ENCODE measurements at places on chromosomes 2 and 18. TPM values are rescaled to one million over a fixed set of nuclear protein-coding genes. Genes with fewer than 3 reads are reported as not detected.

The SAG gene
- not detected for total RNA-seq

The FEV gene
- total RNA-seq: not detected

The RAB17 gene
- 0.21 TPM for total RNA-seq

The SERPINB12 gene
- not detected for total RNA-seq

The IL36G gene
- not detected for total RNA-seq
